Stomach (tissue), 19 donors: ENCODE measurements at places on chromosomes 1 and 21. TPM values are rescaled to one million over a fixed set of nuclear protein-coding genes. Genes with fewer than 3 reads are reported as not detected.

GRCh38 chr1:167330601-167331293, 110.1 kb downstream of the POU2F1 start:
- no peak for DNase-seq

- DNase-seq = no peak
Measured at GRCh38 chr1:6858596-6858995, 73.3 kb downstream of the CAMTA1 start.

DNA sequence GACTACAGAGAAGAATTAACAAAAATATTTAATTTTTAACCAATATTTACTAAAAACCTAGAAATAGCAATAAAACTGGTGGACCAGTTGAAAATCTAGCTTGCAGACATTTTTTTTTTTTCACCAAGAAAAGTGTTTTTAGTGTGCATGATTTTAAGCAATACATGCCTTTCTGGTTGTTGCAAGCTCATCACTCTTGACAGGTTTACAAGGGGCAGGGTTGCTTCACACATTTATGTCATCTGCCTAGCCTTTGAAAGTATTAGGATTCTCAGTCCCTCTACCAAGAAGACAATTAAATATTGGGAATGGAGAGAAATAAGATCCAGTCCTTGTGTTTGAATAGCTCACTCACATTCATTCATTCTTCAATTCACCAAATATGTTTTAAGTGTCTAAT, 53.8 kb upstream of the LYPLAL1 start:
- no peak for DNase-seq

The CELSR2 gene
- 18.7 TPM for total RNA-seq

DNA sequence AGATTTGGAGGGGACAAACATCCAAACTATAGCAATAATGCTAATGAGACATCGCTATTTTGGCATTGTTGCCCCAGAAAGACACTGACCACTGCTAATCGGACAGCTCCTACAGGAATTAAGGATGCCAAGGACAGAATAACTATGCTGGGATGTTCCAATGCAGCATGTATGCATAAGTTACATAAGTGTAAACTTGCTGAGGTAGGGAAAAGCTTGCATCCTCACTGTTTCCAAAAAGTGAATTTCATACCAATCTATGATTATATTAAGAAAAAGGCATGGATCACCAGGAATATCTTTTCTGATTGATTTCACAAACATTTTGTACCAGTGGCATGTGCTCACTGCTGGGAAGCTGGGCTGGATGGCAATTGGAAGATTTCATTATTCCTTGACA, 45.8 kb upstream of the RALGPS2 start:
- no peak for DNase-seq

GRCh38 chr1:200359610-200360163, 50.1 kb downstream of the ZNF281 start:
- no peak for DNase-seq

GRCh38 chr1:89198491-89199072, at the start of gene GBP4:
Gene GBP4, minus strand, starts transcription at chr1:89198942. Its CDS starts 108 bp downstream, at chr1:89198834.
- peak; percentile 73 for DNase-seq

DNA sequence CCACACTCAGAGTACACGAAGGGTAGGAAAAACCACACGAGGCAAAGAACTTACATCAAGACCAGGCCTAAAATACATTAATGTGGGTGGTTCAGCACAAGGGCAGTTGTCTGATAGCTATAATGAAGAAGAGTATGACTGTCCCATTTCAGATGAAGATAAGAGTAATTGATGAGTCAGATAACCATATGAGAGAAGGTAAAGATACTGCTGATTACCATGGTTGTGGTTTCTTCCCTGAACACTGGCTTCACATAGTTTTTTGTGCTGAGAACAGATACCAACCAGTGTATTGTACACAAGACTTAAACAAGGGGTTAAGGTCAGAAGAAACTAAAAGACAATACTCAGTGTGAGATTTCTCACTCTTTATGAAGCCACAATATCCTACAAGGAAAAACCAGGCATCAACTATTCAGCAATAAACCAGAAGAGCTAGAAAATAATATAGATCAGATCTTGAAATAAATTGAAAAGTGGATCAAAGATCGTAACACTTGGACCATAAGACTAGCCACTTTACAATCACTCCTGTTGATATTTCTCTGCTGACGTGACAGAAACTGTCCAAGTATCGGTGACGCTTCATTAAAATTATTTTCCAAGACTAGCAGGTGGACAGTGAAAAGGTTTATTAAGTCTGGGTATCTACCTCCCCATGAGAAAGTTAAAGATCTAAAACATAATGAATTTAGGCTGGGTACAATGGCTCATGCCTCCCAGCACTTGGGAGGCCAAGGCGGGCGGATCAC, 28.6 kb downstream of the PUM1 start:
- no peak for DNase-seq

The PDC gene
- not detected for total RNA-seq

- DNase-seq = no peak
Measured at GRCh38 chr1:6544831-6545230, 9.5 kb downstream of the NOL9 start.

DNA sequence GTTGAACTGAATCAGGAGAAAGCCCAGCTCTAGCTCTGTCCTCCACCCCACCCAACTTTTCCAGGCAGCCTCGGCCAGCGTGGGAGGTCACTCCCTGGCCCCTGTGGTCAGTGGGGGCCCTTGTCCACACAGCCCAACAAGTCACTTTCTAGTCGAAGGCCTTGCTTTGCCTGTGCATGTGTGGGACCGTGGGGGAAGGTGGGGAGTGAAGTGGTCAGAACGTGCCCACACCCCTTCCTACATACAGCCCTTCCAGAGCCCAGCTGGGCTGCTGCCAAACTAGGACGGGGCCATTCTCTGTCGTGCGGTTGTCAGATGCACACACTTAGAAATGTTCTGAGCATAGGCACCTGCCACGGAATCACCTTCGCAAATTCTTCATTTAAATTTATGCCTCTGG, 18.0 kb downstream of the FAAP20 start:
- no peak for DNase-seq

DNA sequence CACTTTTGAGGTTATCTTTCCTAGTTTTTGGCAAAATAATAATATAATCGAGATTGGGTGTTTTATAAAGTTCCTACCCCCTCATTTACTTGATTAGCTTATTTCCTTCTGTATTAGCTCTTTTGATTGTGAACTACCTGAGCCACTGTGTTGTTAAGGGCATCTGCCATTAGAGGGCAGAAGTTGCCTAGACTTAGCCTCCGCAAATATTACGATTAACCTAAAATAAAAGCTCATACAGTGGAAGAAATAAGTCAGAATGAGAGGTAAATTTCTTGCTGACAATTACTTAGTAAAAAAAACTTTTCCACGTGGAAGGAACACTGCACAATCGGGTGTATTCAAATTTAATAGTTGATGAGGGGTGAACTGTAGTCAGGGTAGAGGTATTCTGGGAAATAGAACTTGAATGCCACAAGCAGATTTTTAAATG, 2.3 kb downstream of the H3-3A start:
- DNase-seq = peak; percentile 52

The CELA3B gene
- 84.3 TPM for total RNA-seq

- no peak for DNase-seq
Measured at GRCh38 chr1:33905241-33905640, 41.4 kb downstream of the HMGB4 start.

GRCh38 chr1:167238713-167239112, 18.0 kb downstream of the POU2F1 start:
- DNase-seq = no peak

- peak; percentile 30 for DNase-seq
Measured at GRCh38 chr21:15240848-15241247, 176.0 kb upstream of the NRIP1 start.

The NID1 gene
- 93.7 TPM for total RNA-seq

The HSPB7 gene
- total RNA-seq = 69.2 TPM

DNA sequence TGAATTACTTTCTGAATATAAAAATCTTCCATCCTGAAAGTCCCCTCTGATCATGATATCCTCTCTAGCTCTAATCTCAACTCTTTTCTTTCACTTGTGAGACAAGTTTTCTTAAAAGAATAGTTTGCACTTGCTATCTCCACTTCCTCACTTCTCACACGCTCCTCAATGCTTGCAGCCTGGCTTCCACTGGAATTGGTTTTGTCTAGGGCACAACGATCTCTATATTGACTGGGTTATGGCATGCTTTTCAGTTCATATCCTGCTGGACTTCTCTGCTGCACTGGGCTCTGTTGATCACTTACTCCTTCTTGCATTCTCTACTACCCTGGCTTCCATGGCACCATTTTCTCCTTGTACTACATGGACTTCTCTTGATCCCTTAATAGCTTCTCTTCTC, 474 bp downstream of the FCRLA start:
- DNase-seq = no peak

The FCGR3B gene
- not detected for total RNA-seq

The CATSPERE gene
- 4.6 TPM for total RNA-seq

- DNase-seq = no peak
Measured at GRCh38 chr21:15293240-15293639, 228.4 kb upstream of the NRIP1 start.

- DNase-seq = no peak
Measured at GRCh38 chr1:226475142-226475511, 67.2 kb upstream of the PARP1 start.

The MPL gene
- total RNA-seq = not detected

The MSH4 gene
- not detected for total RNA-seq

DNA sequence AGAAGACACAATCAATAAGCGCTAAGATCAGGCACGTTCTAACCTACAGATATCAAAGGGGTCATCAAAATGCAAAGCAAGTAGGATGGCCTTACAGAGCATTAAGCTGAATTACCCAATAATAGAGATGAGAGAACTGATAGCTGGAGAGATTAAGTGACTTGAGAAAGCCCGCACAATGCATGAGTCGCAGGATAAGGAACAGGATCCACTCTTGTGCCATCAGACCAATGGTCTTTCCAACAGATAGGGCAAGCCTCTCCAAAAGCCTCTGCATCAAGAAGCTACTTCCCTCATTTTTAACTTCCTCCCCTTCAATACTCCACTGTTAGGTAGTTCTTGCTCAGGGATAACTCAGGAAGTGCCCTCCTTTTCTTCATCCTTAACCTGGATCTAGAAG, 2.6 kb downstream of the CHML start:
- DNase-seq = no peak

DNA sequence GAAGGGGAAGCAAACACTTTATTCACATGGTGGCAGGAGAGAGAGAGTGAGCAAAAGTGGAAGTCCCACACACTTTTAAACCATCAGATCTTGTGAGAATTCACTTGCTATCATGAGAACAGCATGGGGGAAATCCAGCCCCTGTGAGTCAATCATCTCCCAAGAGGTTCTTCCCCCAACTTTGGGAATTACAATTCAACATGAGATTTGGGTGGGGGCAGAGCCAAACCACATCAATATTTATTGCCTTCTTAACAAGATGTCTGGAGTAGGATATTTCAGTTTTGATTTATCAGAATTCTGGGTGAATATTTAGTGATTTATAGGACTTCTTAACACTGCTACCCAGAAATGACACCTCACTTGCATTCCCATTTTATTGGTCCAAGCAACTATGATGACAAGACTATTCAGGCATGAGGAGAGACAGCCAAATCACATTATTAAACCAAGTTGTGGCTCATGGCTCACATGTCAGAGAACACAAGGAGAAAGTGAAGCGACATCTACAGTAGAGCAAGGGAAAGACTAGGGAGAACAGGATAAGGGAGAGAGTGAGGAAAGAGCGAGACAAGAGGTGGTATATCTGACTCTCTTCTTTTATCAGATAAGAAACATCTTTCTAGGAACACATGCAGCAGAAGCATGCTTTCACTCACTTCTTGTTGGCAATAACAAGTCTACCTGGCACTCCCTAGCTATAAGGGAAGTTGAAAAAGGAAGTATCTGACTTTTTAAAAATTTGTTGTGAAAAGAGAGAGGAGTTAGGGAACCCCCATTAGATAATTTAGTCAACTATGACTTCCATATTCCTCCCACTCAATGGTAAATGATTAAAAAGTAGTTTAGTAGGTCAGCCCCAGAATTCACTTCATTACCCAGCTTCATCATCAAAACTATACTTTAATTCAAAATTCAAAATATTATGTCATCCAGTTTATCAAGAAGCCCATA, 36.6 kb upstream of the PTPRC start:
- DNase-seq = no peak

- DNase-seq = no peak
Measured at GRCh38 chr1:38201431-38201830, 154.8 kb upstream of the POU3F1 start.

- no peak for DNase-seq
Measured at GRCh38 chr1:221430152-221430960, 311.5 kb downstream of the DUSP10 start.

The MROH9 gene
- not detected for total RNA-seq

DNA sequence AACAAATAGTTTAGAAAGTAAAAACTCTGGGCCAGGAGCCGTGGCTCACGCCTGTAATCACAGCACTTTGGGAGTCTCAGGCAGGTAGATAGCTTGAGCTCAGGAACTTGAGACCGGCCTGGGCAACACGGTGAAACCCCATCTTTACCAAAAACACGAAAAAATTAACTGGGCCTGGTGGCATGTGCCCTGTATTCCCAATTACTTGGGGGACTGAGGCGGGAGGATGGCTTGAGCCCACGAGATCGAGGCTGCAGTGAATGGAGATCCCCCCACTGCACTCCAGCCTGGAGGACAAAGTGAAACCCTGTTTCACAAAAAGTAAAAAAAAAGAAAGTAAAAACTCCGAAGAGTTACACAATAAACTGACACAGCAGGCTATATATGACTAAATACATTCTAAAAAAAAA, 10.6 kb downstream of the CEP170 start:
- no peak for DNase-seq

- DNase-seq = no peak
Measured at GRCh38 chr1:48177257-48177656, 45.3 kb upstream of the SLC5A9 start.

The HEATR1 gene
- total RNA-seq = 51.8 TPM

- no peak for DNase-seq
Measured at GRCh38 chr1:215584389-215584788, 17.3 kb downstream of the KCTD3 start.

DNA sequence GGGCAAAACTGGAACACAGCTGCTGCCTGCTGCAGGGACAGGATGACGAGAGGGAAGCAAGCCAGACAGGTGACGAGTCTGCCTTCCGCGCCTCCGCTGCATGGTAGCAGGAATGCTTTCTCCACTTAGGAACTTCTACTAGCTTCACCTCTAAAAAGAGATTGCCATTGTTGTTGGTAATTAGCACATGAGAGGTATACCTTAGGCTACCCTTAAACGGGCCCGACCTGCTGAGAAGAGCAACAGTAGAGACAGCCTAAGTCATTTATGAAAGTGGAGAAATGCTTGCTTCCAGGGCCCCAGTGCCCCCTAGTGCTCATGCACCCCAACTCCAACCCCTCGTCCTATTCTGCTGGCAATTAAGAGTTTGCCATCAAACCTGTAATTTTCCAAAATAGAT, 96.9 kb upstream of the AKT3 start:
- no peak for DNase-seq

DNA sequence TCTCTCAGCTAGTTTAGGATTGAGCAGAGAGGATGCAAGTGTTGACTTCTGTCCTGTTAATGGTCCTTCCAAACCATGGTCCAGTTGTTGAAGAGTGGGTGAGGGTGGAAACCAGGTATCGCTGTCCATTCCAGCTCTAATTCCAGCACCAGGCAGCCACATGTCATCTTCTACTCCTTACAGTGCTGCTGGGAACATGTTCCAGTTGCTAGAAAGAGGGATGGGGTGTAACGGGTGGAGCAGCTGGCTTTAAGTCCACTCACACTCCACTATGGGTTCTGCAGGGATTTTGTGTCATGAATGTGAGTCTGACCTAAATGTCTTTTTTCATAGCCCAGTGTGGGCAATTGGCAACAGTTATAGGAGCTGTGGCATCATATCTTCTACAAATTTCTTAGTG, 25.2 kb downstream of the NOS1AP start:
- no peak for DNase-seq

- DNase-seq = peak; percentile 26
Measured at GRCh38 chr1:9996624-9997582, at the start of gene RBP7. Gene RBP7, plus strand, starts transcription at chr1:9997228. Its CDS starts 31 bp downstream, at chr1:9997259.

The VWA1 gene
- total RNA-seq = 18.7 TPM

- no peak for DNase-seq
Measured at GRCh38 chr21:41626021-41626420, 118.1 kb upstream of the TMPRSS2 start.
